Left ventricle myocardium superior (tissue), 1 donor: ENCODE measurements at places on chromosomes 6 and 20. TPM values are rescaled to one million over a fixed set of nuclear protein-coding genes. Genes with fewer than 3 reads are reported as not detected.

DNA sequence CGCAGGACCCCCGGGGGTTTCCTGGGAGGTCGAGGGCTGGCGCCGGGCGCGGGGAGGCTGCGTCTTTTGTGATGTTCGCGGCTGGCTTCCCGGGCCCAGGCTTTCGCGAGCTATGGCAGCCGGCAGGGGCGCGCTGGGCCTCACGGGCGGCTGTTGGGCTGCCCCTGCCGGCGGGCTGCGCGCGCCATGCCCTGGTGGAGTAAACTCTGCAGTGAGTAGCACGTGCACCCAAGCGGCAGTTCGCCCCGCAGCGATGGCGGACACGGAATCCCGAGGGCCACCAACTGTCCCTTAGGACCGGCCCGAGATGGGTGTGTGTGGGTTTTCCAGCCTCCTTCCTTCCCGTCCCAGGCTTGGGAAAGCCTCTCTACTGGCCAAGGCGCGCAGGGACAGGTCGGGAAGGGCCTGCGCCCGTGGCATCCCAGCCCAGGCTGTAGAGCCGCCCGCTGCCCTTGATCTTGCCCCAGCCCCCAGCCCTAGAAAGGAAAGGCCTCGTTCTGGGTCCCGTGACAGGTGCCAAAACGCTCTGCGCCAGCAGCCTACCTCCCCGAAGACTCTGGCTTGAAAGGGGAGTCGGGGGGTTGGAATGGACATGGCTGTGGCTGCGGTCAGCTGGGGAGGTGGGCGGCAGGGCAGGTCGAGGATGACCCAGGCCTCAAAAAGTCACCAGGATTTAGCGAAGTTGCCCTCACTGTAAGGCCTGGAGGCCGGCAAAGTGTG, 49.7 kb downstream of the ZBTB2 start:
- DNase-seq, result no peak

GRCh38 chr6:73233048-73233447, 7.8 kb upstream of the KHDC1L start:
- DNase-seq, result no peak

TRMT11 gene
- 8.3 TPM for total RNA-seq

SEL1L2 gene
- total RNA-seq, result 0.40 TPM

PRPH2 gene
- total RNA-seq, result 0.47 TPM

DNA sequence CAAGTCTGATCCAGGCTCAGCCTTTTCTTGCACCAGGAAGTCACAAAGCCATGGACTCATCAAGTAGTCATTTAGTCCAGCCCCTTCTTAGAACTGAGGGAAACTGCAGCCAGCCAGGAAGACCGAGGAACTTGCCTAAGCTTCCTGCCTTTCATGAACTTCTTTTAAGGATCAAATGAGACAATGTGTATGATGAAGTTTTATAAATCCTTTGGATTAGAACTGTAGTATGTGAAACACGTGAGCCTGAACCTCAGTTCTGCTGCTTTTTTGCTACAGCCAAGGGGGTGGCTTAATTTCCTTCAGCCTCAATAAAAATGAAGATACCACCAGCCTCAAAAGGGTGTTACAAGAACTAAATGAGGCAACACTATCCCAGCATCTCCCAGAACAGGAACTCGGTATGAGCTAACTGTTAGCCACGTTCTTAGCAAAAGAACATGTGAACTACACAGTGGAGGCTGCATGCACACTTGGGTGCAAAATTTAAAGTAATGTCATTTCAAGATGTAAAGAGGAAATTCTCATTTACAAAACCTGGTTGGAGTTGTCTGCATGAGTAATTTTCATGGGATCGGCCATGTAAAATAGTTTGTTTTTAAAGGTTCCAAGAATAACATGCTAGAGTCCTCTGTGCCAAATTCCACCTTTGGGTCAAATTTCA, 76.0 kb upstream of the TBC1D7 start:
- no peak for DNase-seq
